ENCODE measurements at places on chromosomes 13 and 19.
A peak's percentile ranks its signal among the peaks of the same experiment; 100 is the strongest.

GRCh38 chr13:111623208-111623607 lies 302.8 kb downstream of the TEX29 start:
- DNase-seq: no peak

- no peak for DNase-seq
Observed at GRCh38 chr13:26961890-26962615, 201.5 kb upstream of the GPR12 start.

DNA sequence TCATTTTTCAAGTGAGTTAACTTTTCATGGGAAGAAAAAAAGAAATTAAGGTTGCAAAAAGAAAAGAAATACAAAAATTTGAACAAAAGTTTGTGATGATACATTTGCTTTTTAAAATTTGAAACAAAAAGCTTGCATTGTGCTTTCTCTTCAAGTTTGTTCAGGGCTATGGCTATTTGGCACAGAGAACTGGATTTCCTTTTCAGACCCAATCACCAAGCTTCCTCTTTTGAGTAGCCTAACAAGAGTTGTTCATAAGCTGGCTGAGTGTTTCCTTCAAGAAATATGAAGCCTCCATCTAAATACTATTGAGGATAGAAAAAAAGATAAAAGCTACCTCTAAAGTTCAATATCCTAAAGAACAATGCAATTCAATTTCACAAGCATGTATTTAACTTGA lies 787.8 kb downstream of the LIG4 start:
- peak; percentile 11 for DNase-seq

DNA sequence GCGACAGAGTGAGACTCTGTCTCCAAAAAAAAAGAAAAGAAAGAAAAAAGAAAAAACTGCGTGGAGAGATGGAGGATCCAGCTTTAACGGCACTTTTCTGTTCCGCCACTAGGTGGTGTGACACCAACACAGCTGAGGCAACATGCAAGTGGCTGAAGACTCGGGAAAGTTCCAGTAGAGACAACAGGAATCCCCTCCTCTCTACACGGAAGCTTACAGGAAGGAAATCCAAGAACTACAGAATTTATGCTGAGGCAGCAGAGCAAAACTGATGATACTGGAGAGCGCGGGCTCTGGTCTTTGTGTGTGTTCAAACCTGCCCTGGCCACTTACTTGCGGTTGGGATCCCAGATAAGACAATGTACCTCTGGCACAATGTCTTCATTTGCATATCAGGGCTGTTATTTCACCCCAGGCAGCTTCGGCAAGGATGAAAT lies 9.9 kb downstream of the RANBP3 start:
- DNase-seq: peak; percentile 83

- DNase-seq: no peak
Observed at GRCh38 chr13:106433066-106433465, 102.4 kb downstream of the EFNB2 start.

- peak; percentile 65 for DNase-seq
Observed at GRCh38 chr13:110047496-110047895, 259.5 kb downstream of the COL4A1 start.

DNA sequence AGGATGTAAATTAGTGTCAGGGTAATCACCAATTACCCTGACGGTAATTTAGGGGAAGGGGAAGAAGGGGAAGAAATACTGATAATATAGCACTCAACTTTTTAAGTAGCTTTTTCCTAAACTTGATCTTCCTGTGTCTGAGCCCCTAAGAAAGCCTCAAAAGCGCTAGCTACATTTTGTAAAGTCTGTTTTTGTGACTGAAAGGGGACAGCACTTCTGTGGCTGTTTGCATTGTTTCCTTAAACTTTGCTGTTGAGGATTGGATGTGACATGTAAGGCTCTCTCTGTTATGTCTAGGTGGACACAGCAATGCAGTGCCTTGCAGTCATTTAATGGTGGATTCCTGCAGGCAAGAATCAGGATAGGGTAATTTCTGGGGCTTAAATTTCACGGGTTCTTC lies 42.8 kb downstream of the SPATA13 start:
- DNase-seq: no peak

- DNase-seq: peak; percentile 36
Observed at GRCh38 chr13:79404361-79404760, 1.7 kb downstream of the RBM26 start.

DNA sequence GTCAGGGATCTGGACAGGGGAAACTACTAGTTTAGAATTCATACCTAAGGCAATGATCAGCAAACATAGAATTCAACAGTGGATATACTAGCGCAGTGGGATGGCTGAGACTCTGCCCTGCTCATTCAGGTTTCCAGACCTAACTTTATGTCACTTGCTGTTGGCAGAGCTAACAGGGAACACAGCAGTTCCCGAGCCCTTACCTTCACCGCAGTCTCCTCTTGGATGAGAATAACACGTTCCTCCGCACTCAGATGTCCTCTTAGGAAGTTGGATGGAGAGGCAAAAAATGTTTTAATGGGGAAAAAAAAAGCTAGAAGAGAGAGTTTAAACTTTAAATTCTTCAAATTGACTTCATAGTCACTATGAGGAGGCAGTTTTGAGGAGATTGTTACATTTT lies 159.7 kb upstream of the FREM2 start:
- DNase-seq: no peak

GRCh38 chr13:32790731-32791130 lies 204.5 kb downstream of the PDS5B start:
- peak; percentile 19 for DNase-seq

GRCh38 chr13:42592915-42593900 lies 19.3 kb downstream of the TNFSF11 start:
- no peak for DNase-seq

- no peak for DNase-seq
Observed at GRCh38 chr13:21371011-21371410, 88.1 kb downstream of the ZDHHC20 start.

DNA sequence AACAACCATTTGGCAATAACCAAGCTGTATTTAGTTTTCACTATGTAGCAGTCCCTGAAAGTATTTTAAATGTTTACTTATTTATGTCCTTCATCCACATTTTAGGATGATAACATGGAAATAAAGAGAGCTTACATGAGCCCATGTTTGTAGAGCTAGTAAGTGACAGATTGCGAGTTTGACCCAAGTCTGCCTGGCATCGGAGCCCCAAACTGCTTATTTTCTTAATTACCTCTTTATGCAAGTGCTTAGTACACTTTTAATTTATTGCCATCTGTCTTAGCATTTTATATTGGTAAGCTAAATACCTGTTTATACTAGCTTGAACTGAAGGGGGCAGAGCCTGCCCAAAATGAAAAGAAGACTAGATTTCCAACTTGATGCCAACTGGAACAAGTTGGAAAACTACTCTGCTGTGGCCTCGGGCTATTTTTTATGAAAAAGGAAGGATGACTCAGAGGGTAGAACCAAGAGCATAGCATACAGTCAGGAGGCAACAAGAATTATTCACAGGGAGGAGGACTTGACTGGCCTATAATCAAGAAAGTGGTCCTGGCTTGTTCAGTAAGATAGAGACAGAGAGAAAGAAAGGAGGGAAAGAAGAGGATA lies 150.2 kb downstream of the NDFIP2 start:
- DNase-seq: no peak

DNA sequence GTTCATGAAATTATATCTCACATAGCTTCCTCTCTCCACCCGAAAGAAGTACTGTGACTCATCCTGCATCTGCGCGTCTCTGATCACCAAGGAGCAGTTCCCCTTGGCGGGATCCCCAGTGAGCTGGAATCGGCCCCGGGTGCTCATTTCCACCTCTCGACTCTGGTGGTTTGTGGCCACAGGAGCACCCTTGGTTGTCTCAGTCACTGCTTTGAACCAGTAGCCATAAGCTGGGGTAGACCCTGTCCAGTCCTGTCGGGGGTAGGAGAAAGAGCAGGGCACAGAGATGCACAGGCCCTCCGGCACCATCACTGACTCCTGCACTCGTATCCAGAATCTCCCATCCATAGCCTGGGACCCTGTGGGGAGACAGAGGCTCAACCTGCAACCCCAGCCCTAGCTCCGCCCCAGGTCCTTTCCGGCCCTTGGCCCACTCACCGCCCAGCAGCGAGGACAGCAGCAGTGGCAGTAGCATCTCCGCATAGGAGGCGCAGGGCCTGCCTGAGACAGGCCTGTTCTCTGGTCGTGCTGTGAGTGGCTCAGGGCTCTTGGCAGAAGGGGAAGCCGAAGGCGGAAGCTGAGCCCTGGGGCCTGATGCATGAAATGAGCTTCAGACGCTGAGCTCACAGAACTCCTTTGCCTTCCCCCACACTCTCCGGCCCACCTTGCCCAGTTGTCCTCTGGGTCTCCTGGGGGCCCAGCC lies at the start of gene SIGLEC10:
SIGLEC10 (minus strand) TSS at position 536 of the 703 bp plus-strand sequence; CDS start at position 475, 61 bp downstream.
- peak; percentile 93 for DNase-seq

GRCh38 chr13:58302349-58302748 lies 670.8 kb downstream of the PCDH17 start:
- DNase-seq: no peak

GRCh38 chr19:38543807-38544568 lies 73.8 kb downstream of the MAP4K1 start:
- DNase-seq: peak; percentile 95

DNA sequence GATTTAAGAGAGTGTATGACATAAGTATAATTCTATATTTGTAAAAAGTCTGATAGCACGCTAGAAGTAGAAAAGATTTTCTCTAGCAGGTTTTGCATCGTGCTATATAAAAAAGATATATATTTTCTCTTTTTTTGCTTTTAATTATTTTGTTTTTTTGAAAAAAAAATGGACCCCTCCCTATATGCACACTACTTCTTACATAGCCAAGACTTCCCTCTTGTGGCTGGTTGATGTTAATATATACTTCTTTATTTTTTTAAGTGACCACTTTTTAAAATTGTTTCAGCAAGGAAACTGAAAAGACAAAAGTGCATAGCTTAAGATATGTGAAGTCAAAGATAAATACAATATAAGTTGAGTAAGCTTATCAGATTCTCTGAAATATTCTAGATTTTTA lies 1202.8 kb downstream of the DIAPH3 start:
- DNase-seq: peak; percentile 41

DNA sequence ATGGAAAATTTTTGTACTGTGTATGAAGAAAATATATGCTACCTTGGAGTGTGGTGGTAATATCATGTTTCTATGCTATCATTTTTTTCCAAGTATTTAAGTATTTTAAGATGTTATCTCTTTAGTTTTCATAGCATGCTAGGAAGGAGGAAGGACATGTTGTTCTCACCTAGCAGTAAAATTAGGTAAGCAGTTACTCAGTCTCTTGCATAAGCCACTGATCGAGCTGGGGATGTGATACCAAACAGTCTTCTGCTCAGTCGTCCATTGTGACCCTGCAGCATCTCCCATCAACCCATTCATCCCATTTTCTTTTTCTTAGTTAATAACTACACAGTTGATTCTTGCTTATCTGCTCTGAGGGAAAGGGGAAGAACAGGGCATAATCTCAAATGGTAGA lies 130.6 kb downstream of the KLF5 start:
- no peak for DNase-seq

DNA sequence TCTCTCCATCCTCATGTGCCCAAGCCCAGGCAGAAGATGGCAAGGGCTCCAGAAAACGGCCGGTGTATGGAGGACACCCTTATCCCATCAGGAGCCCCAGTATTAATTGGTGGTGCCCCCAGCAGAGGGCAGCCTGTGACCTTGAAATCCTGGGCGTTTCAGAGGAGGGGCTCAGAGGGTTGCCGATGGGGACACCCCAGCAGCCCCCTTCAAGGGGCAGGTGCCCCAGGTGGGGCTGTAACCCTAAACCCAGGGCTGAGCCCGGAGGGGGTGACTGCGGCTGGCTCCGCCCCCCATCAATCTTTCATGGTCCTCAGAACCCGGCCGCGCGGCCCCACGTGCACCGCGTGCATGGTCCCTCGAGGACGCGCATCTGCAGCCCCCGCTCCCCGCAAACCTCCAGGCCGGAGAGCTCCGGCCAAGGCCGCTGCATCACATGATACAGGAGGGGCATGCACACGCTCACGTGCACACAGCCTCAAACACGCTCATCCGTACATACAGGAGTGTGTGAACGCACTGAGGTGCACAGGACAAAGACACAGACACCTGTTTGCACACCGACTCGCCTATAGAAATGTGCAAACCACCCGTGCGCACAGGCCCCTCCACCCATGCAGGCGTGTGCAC lies 949 bp downstream of the RAB3A start:
- DNase-seq: peak; percentile 56

- peak; percentile 43 for DNase-seq
Observed at GRCh38 chr19:14059652-14060155, 2.2 kb downstream of the PALM3 start.

GRCh38 chr19:11238041-11238440 lies 1.4 kb upstream of the ANGPTL8 start:
- no peak for DNase-seq

GRCh38 chr19:13830114-13830740 lies 35.0 kb downstream of the ZSWIM4 start:
- DNase-seq: no peak

DNA sequence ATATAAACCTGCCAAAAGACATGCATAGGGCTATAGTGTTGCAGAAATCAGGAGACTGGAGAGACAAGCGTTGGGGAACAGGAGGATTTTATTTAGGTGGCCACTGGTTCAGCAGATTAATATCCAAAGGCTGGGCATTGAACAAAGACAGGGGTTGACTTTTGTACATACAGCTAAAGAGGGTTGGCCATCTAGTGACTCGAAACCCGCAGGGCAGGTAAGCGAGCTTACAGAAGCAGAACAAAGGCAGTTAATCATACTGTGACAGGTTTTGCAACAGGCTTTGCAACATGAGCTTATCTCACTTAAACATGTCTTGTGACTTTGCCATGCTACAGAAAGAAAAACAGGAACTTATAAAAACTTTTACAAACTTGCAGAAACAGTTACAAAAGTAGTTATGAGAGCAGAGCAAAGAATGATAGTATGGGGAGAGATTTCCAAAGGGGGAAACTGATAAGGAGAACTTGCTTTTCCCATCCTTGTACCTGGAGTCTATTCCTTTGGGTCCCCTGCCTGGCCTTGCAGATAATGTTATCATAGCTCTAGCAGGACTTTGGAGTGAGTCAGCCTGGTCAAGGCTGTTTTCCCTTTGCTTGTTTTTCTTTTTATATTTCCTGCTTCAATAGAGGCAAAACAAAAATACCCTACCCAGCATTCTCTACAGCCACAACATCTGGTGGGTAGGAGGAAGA lies 234.2 kb downstream of the PCDH17 start:
- peak; percentile 86 for DNase-seq

- no peak for DNase-seq
Observed at GRCh38 chr13:34416971-34417380, 525.1 kb upstream of the NBEA start.

GRCh38 chr19:38660724-38661123 lies 13.3 kb downstream of the ACTN4 start:
- no peak for DNase-seq

DNA sequence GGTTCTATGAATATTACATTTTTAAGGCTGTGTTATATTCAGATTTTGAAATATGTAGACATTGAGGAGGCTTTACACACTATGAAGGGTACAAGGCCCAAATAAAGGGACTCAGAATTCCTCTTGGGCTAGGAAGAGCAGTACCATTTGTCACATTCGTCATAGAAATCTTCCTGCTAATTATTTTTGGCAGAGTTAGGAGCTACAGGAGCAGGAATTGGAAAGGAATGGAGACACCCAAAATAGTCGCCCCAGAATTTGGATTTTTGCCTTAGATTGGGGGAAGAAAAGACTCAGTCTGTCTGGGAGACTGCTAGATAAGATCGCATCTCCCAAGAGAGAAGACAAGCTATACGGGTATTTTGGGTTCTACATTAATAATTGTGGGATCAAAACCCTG lies 176.4 kb upstream of the DACH1 start:
- no peak for DNase-seq

- DNase-seq: no peak
Observed at GRCh38 chr19:32129141-32129540, 216.3 kb upstream of the ZNF507 start.

- DNase-seq: no peak
Observed at GRCh38 chr19:11111771-11112144, 22.5 kb downstream of the LDLR start.

Data from hematopoietic multipotent progenitor cell treated with erythropoietin and hydrocortisone succinate and interleukin-3 and kit ligand, for 4 days (in vitro differentiated cells).